ENCODE measurements at places on chromosomes 4 and X. TPM values are rescaled to one million over a fixed set of nuclear protein-coding genes. Genes with fewer than 3 reads are reported as not detected.

The NRK gene
- total RNA-seq = 0.05 TPM

The CXCL5 gene
- total RNA-seq = not detected

The OCIAD1 gene
- total RNA-seq = 163 TPM

The SLC2A9 gene
- total RNA-seq = 2.2 TPM

The AFM gene
- total RNA-seq = not detected

The NSDHL gene
- 22.1 TPM for total RNA-seq

The NUDT11 gene
- total RNA-seq = not detected

The GLRA3 gene
- total RNA-seq = not detected

The BANK1 gene
- 2.4 TPM for total RNA-seq

The ARAP2 gene
- 13.6 TPM for total RNA-seq

The CXXC4 gene
- total RNA-seq = 0.54 TPM

The KLHL13 gene
- total RNA-seq = 4.2 TPM

The CCSER1 gene
- 6.7 TPM for total RNA-seq

The ARSH gene
- total RNA-seq = not detected

The ZNF157 gene
- not detected for total RNA-seq

The L1CAM gene
- 14.8 TPM for total RNA-seq
